LHCN-M2 (cell line): ENCODE measurements at places on chromosomes 3 and 15. TPM values are rescaled to one million over a fixed set of nuclear protein-coding genes. Genes with fewer than 3 reads are reported as not detected.

DNA sequence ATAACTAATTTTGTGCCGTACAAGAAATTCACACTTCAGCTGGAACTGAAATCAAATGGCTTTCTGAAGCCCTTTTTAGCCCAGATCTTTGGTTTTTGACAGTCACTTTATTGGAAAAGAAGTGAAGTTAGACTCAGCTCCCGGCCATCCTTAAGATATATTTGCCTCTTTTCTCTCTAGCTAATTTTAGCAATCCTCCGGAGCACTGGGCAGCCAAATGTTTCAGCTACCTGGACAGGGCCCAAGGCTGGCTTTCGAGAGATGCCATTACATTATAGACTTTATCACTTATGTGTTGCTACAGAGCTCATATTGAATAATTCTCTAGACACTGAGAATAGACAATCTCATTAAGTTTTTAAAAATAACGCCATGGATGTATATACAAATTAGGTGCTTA, 28.5 kb upstream of the RPL39L start:
- DNase-seq: no peak

DNA sequence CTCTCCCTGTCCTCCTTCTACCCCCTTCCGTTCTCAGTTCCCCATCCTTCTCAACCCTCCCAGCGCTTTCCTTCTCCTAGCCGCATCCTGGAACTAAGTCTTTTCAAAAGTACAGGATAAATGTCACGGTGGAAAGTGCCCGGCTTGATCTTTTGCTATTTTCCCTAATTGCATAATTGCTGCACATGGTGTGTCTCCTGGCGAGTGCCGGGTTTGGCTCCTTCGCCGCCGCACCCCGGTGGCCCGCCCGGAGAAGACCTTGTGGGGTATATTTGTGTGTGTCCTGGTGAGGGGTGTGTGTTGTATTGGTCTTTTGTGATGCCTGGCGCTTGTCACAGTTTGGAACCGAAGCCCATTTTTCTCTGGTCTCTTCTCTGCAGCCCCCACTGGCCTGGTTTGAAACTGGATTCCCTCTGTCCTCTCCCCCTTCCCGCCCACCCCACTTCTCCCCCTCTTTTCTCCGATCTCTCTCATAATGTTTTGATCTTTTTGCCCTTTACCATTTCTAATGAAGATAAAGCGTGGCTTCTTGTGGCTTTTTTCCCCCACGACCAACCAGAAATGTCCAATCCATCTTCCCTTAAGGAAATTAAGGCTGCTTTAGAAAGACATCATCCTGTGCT, 692 bp downstream of the UBE2E2 start:
- peak; percentile 32 for DNase-seq

- no peak for DNase-seq
These were observed 32.9 kb upstream of the LYZL4 start for GRCh38 chr3:42443292-42443691.

- DNase-seq: no peak
These were observed 352.6 kb downstream of the PDCD6IP start for GRCh38 chr3:34150992-34151391.

GRCh38 chr15:100877551-100877950, 2.1 kb upstream of the ALDH1A3 start:
- DNase-seq: no peak

- DNase-seq: peak; percentile 9
These were observed 940.9 kb downstream of the OTOL1 start for GRCh38 chr3:162437480-162437879.

DNA sequence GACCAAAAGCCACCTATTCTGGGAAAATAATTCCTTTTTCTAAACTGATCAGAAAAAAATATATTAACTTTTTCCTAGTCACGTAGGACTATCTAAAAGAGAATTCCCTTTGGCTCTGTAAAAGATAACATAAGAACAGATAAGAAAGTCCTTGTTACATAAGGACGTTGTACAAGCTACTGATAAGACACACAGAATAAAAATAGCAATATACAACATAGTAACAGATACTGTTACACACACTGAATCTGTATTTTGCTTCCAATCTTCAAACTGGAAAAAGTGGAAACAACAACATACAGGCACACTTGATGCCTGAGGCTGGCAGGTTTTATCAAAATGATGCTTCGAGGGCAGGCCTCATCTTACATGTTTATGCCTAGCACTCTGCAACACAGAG, 59.8 kb downstream of the SNX4 start:
- DNase-seq: no peak

DNA sequence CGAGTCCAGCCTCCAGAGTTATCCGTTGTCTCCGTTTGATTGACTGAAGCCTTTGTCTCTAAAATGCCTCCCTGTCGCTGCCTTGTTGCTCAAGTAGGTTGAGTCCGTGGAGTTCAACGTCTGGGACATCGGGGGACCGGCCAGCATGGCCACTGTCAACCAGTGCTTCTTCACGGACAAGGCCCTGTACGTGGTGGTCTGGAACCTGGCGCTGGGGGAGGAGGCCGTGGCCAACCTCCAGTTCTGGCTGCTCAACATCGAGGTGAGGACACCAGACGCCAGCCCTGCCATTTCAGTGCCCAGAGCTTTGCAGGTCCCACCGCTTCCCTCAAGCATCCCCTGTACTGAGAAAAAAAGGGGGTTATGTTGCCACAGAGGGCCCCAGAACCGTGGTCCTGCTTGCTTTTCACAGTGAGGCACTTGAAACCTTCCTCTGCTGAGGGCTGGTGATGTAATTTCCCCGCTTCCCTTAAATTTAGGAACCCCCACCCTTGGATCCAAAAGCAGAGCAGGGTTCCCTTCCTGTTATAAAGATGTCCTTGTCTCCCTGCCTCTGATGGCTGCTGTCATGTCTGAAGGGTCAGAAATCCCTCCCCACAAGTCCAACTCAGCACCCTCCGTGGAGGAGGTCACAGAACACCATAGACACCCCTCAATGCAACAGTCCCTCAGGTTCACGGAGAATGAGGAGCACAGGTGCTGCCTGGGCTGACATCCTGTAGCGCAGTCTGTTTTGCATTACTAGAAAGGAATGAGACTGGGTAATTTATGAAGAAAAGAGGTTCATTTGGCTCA, 105.7 kb downstream of the LRRK1 start:
- DNase-seq: no peak

GRCh38 chr3:188664795-188665194, 507.0 kb upstream of the TPRG1 start:
- DNase-seq: peak; percentile 30

GRCh38 chr3:195154793-195155535, 116.0 kb downstream of the XXYLT1 start:
- DNase-seq: peak; percentile 76

GRCh38 chr3:10169000-10169496, 4.3 kb downstream of the IRAK2 start:
- no peak for DNase-seq

GRCh38 chr3:197490098-197491058, 65.4 kb downstream of the BDH1 start:
- DNase-seq: peak; percentile 88

DNA sequence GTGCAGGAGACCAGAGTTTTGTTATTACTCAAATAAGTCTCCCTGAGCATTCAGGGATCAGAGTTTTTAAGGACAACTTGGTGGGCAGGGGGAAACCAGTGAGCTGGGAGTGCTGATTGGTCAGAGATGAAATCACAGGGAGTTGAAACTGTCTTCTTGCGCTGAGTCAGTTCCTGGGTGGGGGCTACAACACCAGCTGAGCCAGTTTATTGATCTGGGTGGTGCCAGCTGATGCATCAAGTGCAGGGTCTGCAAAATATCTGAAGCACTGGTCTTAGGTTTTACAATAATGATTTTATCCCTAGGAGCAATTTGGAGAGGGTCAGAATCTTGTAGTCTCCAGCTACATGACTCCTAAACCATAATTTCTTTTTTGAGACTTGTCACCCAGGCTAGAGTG, 13.8 kb upstream of the ZNF662 start:
- peak; percentile 11 for DNase-seq

Gene ZNF860
- total RNA-seq: 0.38 and 0.75 TPM in 2 replicates

Gene KBTBD13
- total RNA-seq: not detected in 2 replicates

Gene TUSC7
- total RNA-seq: not detected in 2 replicates

Gene RHOV
- not detected in 2 replicates for total RNA-seq

Gene FMN1
- 17.9 and 21.9 TPM in 2 replicates for total RNA-seq

Gene AGBL1
- total RNA-seq: under 0.01 TPM in 1 of 2 replicates, not detected in the other

Gene TM4SF18
- 3.0 and 5.2 TPM in 2 replicates for total RNA-seq

Gene MST1R
- total RNA-seq: 0.26 TPM in 1 of 2 replicates, not detected in the other

Gene KY
- not detected in 2 replicates for total RNA-seq

Gene RNF13
- total RNA-seq: 24.2 and 25.4 TPM in 2 replicates

Gene THPO
- total RNA-seq: not detected in 2 replicates

Gene C3orf70
- total RNA-seq: 0.06 TPM in 2 replicates

Gene LMAN1L
- 0.06 TPM in 1 of 2 replicates, not detected in the other for total RNA-seq
